Fibroblast of lung (primary cell): ENCODE measurements at places on chromosomes 16 and 17.

- no peak for DNase-seq
These were observed 188.1 kb upstream of the CCL2 start for GRCh38 chr17:34067011-34067410.

GRCh38 chr16:88549671-88550245, 20.4 kb upstream of the ZC3H18 start:
- no peak for DNase-seq

GRCh38 chr17:7590743-7591142, 849 bp upstream of the SOX15 start:
- DNase-seq, result peak; percentile 51

GRCh38 chr16:27762441-27762840, 212.5 kb downstream of the KATNIP start:
- no peak for DNase-seq

DNA sequence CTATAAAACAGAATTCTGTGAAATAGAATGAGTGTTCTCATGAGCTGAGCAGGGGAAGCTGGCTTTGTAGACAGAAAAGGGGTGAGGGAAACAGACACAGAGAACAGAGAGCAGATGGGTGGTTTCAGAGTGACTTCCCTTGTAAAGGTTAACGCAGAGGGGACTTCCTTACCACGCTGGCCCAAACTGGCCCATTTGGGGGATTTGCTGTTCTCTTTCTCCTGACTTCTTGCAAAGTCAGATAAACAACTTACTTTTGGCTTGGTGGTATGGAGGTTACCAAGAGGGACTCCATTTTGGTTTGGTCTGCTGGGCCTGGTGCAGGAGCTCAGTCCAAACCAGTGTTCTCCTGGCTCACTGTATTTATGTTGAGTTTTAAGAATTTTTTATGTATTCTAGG, 48.4 kb downstream of the SEC14L1 start:
- no peak for DNase-seq

- DNase-seq, result no peak
These were observed 75.4 kb downstream of the HLF start for GRCh38 chr17:55340176-55340575.

- DNase-seq, result no peak
These were observed 26.8 kb downstream of the CMTR2 start for GRCh38 chr16:71262391-71262790.

DNA sequence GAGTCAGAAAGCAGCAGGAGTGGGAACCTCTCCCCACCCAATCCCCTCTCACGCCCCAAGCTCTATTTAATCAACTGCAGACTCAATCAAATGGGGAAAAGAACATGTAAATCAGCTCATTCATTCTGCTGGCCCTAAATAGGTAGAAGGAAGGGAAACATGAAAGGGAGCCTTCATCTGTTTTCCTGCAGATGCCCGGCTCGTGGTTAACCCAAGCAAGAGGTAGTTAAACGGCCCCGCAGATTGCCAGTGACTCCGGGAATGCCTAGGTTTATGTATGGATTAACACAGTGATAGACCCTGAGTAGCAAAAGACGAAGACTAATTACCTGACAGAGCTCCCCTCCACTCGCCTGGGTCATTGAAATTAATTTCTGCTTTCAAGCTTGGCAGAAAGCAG, 542.0 kb downstream of the WWOX start:
- no peak for DNase-seq

GRCh38 chr17:12510535-12510934, 155.2 kb upstream of the MYOCD start:
- DNase-seq, result peak; percentile 58

DNA sequence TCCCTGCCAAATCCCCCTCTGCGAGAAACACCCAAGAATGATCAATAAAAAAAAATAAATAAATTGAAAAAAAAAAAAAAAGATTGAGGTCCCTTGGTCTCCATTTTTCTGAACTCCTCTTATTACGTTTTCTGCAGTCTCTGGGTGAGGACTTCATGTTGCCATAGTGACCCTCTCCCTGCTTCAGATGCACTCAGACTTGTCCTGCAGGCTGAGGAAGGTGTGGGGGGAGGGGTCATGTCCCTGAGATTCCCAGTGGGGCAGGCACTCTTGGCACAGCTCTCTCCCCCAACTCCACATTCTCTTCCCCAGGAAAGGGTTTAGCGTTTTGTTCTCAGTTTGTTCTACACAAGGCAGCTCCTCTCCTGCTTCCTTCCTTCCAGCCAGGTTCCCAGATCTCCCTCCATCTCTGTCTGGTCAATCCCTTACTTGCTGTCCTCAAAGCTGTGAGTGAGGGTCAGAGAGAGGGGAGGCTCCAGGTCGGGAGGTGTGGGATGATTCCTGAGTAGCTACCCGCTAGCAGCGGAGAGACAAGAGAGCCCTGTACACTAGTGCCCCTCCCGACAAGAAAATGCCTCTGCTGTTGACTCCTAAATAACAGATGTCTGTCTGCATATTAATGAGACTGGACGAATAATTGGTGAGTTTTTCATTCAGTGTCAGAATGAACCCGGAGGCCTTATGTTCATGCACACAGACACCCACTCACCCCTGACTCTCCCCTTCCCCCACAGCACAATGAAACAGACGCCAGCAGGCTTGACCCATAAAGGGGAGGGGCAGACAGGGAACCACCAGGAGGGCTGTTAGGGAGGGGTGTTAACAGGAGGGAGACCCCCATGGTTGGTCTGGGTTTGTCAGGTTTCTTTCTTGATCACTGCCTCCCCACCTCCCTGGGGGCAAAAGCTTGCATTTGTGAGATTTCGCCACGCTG, 9.2 kb downstream of the RND2 start:
- DNase-seq, result no peak

- peak; percentile 28 for DNase-seq
These were observed 472.5 kb downstream of the WWOX start for GRCh38 chr16:78571898-78572358.

DNA sequence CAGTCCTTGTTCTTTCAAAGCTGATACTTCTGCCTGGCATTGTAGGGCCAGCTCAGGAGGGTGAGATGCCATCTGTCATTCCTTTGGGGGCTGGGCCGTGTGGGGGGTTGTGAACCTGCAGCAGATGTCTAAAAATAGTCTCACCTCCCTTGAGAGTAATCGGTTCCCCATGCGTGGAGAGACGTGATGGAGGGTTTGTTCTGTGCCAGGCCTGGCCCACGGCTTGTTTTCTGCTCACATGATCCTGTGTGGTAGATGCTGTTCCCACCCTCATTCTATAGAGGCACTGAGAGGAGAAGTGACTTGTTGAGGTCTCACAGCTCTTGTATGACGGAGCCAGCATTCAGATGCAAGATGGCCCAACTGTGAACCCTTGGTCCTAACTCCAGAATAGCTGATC, 4.6 kb downstream of the IRF8 start:
- no peak for DNase-seq

- no peak for DNase-seq
These were observed 159.1 kb downstream of the UTP18 start for GRCh38 chr17:51419476-51419875.

GRCh38 chr16:14334366-14335080, 263.4 kb downstream of the MRTFB start:
- DNase-seq, result no peak

DNA sequence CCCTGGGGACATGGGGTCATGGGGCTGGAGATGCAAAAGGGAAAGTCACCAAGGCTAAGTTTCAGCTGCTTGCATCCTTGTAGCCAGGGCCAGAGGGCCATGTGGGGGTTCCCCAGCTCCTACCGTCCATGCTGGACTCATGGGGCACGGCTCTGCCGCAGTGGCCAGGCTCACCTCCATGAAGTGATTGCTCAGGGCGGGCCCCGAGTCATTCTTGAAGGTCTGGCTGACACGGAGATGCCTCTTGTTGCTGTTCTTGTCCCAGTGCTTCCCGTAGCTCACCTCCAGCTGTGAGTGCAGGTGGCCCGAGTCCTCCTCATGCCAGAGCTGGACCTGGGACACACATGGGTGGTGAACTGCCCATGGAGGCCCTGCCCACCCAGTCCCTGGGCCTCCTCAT, 114.5 kb downstream of the RMI2 start:
- no peak for DNase-seq

- no peak for DNase-seq
These were observed 48.7 kb downstream of the DNAH17 start for GRCh38 chr17:78528541-78528940.

DNA sequence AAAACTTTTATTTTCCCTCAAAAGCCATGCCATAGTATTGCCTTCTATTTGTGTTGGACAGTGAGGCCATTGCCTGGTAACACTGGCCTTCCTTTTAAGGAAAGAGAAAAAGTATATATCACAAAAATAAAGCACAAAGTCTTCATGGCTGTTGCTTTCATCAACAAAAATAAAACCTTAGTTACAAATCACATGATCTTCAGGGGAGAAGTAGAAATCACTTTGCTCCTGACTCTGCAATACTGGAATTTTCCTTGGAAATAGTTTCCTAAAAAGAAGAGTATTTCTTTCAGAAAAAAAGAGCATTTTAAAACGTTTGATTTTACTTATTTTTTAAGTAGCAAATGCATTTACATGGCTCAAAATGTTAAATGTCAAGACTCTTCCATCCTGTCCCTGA, 41.9 kb downstream of the FAM20A start:
- DNase-seq, result no peak
